Central memory CD4-positive, alpha-beta T cell (primary cell): ENCODE measurements at places on chromosomes 16 and 17.

DNA sequence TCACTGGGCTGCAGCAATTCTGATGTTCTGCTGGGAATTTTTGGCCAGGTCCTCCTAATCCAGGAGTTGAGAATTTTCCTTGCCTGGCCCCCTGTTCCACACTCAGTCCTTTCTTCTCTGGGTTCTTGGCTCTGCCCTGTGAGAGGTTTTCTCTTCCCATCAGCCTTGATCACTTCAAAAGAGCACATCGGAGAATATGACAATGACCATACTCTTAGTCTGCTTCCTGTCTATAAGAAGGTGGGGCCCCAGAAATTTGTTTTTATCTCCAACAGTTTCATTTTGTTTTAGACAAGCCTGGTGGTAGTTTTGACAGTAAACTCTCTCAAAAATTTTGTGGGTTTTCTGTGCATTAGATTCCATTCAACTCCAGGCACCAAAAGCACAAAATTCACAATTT, 70.7 kb downstream of the C17orf67 start:
- DNase-seq, result no peak

DNA sequence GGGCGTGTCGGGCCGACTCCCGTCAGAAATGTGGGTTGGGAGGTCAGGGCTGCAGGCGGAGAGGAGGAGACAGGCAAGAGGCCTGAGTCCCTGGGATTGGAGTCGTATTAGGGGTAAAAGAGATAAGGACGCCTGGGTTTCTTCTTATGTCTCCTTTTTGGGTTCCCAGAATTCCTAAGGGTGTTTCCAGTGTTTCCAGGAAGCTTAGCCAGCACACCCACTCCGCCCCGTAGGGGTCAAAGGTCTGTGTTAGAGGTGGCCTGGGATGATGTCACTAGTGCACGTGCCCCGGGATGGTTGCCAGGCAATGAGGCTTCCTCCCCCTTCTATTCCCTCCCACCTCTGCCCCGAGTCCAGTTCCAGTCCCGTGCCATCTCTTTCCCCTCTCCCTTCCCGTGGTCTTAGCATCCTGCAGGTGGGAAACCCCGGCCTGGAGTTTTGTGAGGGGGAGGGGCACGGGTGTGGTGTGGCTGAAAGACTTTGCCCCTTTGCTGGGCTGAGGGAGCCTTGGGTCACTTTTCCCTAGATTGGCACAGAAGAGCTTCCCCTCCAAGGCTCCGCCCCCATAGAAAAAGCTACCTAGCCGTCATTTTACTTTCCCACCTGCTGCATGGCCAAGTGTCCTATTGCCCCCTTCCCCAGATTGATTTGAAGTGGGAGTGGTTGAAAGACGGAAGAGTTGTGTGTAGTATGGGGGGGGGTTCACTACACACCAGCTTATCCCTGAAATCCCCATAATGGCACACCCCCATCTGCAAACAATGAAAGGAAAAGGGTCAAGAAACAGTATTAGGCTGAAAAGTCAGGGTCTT, 2.8 kb downstream of the KDM6B start:
- peak; percentile 67 for DNase-seq

GRCh38 chr17:16923097-16923903, 48.6 kb downstream of the TNFRSF13B start:
- DNase-seq, result no peak

- DNase-seq, result no peak
Observed at GRCh38 chr17:68601565-68602288, 560 bp upstream of the FAM20A start.

DNA sequence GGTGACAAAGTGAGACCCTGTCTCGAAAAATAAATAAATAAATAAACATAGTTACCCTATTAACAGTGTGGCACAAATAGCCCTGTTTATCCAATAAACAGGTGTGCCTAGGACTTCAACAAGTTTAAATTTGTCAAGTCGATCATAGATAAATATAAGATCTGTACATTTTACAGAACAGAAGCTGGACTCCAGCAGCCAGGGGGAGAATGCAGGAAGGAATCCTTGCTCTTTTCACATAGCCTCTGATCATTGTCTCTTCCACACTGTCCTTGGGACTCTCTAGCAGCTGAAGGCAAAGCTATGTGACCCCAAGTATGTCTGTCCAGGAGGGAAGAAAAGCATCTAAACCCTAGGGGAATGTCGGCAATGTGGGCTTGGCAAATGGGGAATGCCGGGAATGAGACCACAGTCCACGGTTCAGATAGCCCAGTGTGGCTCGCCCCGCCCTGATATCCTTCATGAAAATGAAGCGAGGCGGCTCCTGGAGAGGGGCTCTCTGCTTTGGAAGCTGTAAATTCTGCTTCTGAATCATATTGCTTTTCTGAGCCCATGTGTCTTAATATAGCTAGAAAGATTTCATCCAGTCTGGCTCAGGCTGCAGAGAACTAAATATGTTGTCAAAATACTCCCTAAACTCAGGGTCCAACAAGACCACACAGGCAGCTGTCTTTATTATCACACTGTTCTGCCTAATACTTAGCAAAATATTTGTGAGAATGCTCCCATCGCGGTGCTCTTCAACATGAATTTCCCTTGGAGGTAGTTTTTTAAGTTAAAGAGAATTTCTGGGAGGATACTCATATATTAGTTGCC, 24.9 kb upstream of the GRB2 start:
- no peak for DNase-seq

DNA sequence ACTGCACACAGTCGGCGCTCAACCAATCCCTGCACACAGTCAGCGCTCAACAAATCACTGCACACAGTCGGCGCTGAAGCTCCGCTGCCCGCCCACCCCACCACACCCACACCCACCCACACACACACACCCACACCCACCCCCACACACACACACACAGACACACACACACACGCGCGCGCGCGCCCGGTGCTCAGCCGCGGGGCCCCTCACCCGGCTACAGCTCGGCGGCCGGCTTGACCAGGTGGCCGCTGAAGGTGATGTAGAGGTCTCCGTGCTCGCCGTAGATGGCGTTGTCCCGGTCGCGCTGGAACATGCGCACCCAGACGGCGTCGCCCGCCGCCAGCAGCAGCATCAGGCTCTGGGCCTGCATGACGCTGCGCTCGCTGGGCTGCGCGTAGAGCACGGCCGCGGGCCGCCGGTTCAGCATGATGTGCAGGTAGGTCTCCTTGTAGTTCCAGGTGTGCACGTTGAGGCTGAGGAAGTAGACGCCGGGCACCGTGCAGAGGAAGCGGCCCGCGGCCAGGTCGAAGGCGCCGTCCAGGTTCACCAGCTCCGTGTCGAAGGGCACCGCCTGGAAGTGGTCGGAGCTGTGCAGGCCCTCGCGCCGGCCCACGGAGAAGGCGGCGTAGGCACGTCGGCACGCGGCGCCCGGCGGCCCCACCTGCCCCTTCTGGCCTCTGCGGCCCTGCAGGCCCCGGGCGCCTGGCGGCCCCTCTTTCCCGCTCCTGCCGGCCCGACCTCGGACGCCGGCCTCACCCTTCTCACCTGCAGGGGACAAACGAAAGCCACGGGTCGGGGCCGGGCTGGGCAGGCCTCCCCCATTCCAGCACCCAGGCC, 2.5 kb downstream of the C1QTNF8 start:
- no peak for DNase-seq

GRCh38 chr17:82274134-82275020, 877 bp upstream of the CSNK1D start:
- no peak for DNase-seq

DNA sequence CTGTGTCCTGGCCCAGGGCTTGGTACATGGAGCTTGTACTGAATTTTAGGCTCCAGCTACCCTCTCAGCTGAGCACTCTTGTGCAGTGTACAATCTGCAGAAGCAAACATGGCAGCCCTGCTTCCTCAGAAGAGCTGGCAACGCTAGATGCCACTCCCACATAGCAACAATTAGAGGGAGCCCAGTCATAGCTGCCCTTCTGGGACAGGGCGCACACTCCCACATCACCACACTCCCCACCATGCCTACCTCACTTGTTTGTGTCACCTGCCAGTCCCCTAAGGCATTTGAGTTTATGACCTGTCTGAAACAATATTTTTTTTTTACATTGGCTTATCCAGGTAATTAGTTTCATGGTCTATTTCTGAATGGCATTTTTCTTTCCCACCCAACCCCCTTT, 72.3 kb downstream of the C17orf67 start:
- DNase-seq, result no peak

DNA sequence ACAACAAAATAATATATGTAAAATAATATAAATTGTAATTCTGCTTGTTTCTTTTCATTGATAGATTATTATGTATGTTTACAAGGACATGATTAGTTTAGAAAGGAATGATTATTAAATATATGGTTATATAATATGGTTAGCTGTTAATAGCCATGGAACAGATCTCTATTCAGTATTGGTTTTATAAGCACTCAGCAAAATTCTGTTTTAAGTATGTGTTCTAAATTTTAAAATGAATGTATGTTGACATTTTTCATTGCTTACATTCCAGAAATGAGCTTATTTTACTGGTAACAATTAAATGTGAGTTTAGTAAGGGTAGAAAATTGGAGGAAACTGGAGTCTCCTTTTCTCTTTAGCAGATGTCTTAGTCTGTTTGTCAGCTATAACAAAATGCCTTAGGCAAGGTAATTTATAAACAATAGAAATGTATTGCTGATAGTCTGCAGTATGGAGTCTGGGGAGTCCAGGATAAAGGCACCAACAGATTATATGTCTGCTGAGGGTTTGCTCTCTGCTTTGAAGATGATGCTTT, 45.4 kb downstream of the NFAT5 start:
- DNase-seq, result no peak

DNA sequence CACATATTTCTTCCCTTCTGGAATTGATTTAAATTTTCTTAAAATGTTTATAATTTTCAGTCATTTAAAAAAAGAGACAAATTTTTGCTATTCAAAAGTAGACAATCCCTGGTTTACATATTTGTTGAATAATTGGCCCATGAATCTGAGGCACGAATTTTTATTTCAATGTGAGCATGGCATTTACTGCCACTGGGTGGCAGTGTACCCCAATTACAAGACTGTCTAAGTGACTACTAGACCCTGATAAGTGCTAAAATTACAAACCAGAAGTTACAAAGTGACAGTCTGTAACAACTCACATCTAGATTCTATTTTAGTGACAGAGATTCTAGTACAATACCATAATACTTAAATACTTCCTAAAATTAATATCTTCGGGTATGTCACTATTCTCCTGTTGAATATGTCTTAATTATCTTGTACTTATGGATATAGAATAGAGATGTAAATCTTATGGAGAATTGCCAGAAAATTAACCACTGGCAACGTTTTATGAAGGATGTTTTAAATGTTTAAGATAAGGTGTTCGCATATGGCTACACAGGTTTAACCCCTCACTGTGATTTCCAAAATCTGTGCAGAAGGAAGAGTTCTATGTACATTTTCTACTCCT, 235.8 kb downstream of the MAP2K4 start:
- DNase-seq, result no peak

GRCh38 chr17:56173958-56174835, 20.9 kb downstream of the ANKFN1 start:
- DNase-seq, result no peak

- no peak for DNase-seq
Observed at GRCh38 chr16:65744401-65744800, 622.1 kb upstream of the CDH5 start.

GRCh38 chr16:13390093-13390985, 488.9 kb downstream of the SHISA9 start:
- no peak for DNase-seq

- no peak for DNase-seq
Observed at GRCh38 chr17:73492821-73493814, 151.1 kb downstream of the SDK2 start.

DNA sequence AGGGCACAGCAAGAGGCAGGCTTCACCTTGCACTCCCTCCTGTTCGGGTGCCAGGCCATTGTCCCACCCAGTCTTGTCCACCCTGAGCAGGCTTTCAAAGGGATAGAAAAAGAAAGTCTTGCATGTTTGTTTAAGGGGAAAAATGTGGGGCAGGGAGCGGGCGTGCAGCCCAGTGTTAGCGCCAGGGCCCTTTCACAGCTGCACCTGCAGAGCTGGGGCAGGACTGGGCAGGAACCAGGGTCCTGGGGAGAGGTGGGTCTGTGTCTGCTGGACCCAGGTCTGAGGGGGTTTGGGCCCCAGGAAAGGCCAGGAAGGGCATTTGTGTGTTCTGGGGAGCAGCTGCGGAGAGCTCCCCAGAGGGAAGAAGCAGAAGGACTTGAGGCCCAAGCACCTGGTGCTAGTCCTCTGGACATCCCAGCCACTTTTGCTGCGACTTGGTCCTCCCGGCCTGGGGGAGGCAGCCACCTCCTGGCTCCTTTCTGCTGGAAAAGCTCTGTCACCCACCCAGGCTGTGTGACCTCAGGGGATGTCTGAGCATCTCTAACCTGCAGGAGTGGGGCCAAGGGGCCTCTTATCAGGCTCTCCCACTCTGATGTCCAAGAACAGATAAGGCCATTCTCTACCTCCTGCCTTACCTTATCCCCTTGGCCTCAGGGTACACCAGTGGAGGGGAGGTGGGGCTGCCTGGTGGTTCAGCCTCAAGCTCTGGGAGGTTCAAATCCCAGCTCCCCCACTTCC, 44.7 kb downstream of the PSME3IP1 start:
- no peak for DNase-seq

DNA sequence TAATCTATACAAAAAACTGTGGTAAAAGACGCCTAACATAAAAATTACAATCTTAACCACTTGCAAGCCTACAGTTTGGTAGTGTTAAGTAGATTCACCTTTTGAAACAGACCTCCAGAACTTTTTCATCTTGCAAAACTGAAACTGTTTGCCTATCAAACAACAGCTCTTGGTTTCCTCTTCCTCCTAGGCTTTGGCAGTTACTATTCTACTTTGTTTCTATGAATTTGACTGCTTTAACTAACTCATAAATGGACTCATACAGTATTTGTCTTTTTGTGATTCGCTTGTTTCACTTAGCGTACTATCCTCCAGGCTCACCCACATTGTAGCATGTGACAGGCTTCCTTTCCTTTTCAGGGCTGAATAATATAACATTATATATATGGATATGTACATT, 97.0 kb downstream of the PRKCA start:
- DNase-seq, result peak; percentile 50

DNA sequence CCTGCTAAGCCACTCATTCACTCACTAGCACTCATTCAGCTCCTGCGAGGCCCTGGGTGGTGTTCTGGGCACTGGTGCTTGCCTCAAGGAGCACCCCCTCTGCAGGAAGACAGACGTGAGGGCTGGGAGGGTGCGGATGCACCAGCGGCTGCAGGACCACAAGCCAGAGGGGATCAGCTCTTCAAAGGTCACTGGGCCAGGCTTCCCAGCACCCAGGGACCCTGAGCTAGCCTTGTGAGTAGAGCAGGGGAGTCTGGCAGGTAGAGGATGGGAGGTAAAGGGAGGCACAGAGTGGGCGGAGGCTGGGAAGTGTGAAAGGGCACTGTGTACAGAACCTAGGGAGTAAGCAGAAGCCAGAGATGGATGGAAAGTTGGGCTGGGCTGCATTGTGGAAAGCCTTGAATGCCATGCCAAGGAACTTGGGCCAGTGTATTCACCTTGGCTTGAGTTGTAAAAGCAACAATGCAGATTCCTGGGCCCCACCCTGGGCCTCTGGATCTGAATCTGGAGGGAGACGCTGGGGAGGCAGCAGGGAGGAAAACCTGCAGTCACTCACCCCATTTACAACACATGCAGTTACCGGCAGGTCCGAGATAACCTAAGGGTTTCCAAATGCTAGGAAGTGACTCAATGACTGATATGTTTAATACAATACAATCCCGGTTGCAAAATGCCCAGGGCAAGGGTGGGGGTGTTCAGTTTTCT, 1.7 kb downstream of the IL4R start:
- peak; percentile 38 for DNase-seq

GRCh38 chr17:7684851-7685532, 2.3 kb downstream of the TP53 start:
- DNase-seq, result peak; percentile 24

GRCh38 chr16:81823111-81823510, 44.0 kb downstream of the PLCG2 start:
- DNase-seq, result no peak

- no peak for DNase-seq
Observed at GRCh38 chr17:50208611-50209061, 7.2 kb upstream of the COL1A1 start.

- no peak for DNase-seq
Observed at GRCh38 chr16:49816875-49817274, 39.0 kb downstream of the ZNF423 start.
